ENCODE measurements at places on chromosomes 3 and 15.

DNA sequence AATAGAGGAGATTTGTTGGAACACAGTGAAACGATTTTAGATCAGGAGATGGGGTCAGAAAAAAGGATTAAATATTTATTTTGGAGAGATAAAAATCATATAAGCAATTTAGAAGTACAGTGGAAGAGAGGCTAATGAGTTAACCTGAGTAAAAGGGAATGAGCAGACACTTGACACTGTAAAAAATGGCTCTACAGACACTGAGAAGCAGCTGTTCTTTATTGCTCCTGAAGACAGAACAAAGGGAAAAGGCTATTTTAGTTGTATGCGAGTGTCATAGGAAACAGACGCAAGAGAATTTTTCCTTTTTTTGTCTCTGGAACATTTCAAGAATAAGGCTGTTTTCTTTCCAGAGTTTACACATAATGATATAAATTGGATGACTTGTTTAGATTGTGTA lies 34.3 kb downstream of the ASTE1 start:
- DNase-seq = no peak

DNA sequence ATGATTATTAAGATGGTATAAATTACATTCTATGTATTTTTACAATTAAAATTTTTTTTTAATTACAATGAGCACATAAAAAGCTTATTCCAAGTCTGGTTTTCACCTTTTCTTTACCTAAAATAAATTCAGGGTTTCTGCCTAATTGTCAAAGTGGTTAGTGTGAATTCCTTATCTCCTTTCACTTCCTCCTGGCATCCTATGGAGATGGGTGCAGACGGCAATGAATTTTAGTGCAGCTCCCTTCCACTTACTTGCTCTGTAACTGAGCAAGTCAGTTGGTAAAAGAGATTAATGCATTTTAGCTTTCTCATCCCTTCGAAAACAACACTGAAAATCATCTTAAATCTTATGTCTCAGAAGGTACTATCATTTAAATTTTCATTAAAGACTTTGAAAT lies 13.1 kb downstream of the HDGFL3 start:
- DNase-seq = no peak

DNA sequence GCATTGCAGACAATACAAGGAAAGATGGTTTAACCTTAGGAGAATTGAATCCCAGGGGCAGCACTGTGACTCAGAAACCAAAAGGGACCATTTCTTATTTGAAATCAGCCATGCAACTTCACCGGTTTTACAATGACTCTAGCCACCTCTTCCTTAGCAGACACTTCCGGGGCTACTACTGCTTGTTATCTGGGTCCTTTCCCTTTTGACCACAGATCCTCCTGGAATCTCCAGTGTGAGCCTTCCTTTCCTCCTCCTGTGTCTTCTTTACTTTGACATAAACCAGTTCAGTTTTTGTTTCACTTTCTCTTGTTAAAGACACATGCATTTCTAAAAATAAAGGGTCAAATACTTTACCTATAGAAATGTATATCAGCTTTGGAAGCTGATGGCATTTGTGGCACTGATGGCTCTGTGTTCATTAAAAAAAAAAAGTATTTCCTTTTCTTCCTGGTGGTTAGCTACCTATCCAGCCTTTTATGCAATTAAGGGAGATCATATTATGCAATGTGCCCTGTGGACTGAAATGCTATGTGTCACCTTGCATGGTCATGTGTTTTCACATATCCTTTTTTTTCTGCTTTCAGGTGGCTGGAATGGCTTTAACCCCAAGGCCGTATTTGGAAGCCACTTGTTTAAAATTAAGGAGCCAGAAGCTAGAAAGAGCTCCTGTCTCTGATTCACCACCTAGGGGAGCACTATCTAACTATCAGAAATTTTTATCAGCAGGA lies 296.2 kb downstream of the CHL1 start:
- DNase-seq = no peak

DNA sequence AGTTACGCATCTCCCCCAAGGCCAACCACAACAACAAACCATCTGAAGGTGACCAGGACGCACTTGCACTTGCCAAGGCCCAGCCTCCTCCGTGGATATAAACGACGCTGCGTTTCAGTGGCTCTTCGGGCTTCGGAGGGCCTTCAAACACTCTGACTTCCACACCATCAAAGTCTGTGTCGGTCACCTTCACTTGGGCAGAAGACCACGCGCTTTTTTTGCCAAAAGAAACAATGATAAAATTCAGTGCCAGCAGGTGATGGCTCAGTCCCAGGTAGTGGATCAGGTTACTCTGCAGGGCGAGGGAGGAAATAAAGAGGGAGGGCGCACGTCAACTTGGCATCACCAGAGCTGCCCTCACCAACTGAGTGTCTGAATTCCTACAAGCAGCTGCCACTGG lies 63.0 kb downstream of the NCEH1 start:
- no peak for DNase-seq
